A549 treated with DMSO at 1 μM for 4 hours (cell line): ENCODE measurements at places on chromosomes 16 and 17. TPM values are rescaled to one million over a fixed set of nuclear protein-coding genes. Genes with fewer than 3 reads are reported as not detected.

Gene CTRL
- 1.5 to 2.2 TPM (median 2.0 TPM) in 5 replicates for total RNA-seq

Gene CDRT15
- not detected in 5 replicates for total RNA-seq

Gene CLEC18A
- 0.07 to 0.20 TPM (median 0.14 TPM) in 4 of 5 replicates, not detected in the other for total RNA-seq

Gene SLC5A11
- 0.47 to 0.80 TPM (median 0.53 TPM) in 5 replicates for total RNA-seq

Gene SPAG5
- total RNA-seq = 77.8 to 88.5 TPM (median 81.4 TPM) in 5 replicates

Gene NACA2
- total RNA-seq = not detected in 5 replicates

Gene ZNF469
- 12.2 to 15.2 TPM (median 14.2 TPM) in 5 replicates for total RNA-seq

Gene PPY
- not detected in 5 replicates for total RNA-seq

Gene SULT1A4
- 33.6 to 40.4 TPM (median 34.5 TPM) in 5 replicates for total RNA-seq

Gene DUS2
- 16.1 to 19.0 TPM (median 18.4 TPM) in 5 replicates for total RNA-seq

Gene CDH8
- 0.19 to 1.3 TPM (median 0.50 TPM) in 5 replicates for total RNA-seq

Gene SMPD3
- 0.12 to 0.42 TPM (median 0.14 TPM) in 5 replicates for total RNA-seq

Gene NEK8
- 4.1 to 4.9 TPM (median 4.5 TPM) in 5 replicates for total RNA-seq

Gene EFCAB5
- 0.24 to 0.70 TPM (median 0.41 TPM) in 4 of 5 replicates, not detected in the other for total RNA-seq

Gene RAPGEFL1
- 2.4 to 3.1 TPM (median 2.6 TPM) in 5 replicates for total RNA-seq

Gene SSTR5
- 0.11 to 0.30 TPM (median 0.26 TPM) in 5 replicates for total RNA-seq

Gene CA4
- total RNA-seq = 0.19 to 0.28 TPM in 2 of 5 replicates, not detected in the others

Gene BTBD17
- total RNA-seq = 0.08 TPM in 1 of 5 replicates, not detected in the others

Gene CSH1
- not detected in 5 replicates for total RNA-seq

Gene ADAMTS18
- total RNA-seq = 0.02 TPM in 1 of 5 replicates, not detected in the others

Gene ESRP2
- 0.05 to 0.19 TPM (median 0.09 TPM) in 4 of 5 replicates, not detected in the other for total RNA-seq

Gene CMTM1
- total RNA-seq = 0.52 to 1.9 TPM (median 1.3 TPM) in 5 replicates

Gene CHAD
- not detected in 5 replicates for total RNA-seq

Gene CX3CL1
- total RNA-seq = 0.04 to 0.32 TPM (median 0.10 TPM) in 4 of 5 replicates, not detected in the other

Gene ITGAD
- total RNA-seq = not detected in 5 replicates

Gene ABI3
- 0.11 to 0.12 TPM in 2 of 5 replicates, not detected in the others for total RNA-seq

Gene PPL
- total RNA-seq = 2.5 to 3.0 TPM (median 2.6 TPM) in 5 replicates

Gene CTRB2
- not detected in 5 replicates for total RNA-seq

Gene MYH2
- not detected in 5 replicates for total RNA-seq

Gene SNX20
- not detected in 5 replicates for total RNA-seq

Gene TMEM235
- not detected in 5 replicates for total RNA-seq

Gene KRT222
- 0.39 to 0.61 TPM (median 0.47 TPM) in 5 replicates for total RNA-seq

Gene ZP2
- total RNA-seq = not detected in 5 replicates

Gene KRT20
- 0.29 to 0.47 TPM (median 0.32 TPM) in 5 replicates for total RNA-seq

Gene COX6A2
- total RNA-seq = not detected in 5 replicates

Gene CASKIN1
- total RNA-seq = 0.32 to 1.8 TPM (median 0.50 TPM) in 5 replicates

Gene ACSM2A
- total RNA-seq = not detected in 5 replicates

Gene GNPTG
- total RNA-seq = 24.7 to 37.3 TPM (median 29.4 TPM) in 5 replicates

Gene HSF4
- 10.6 to 19.1 TPM (median 15.0 TPM) in 5 replicates for total RNA-seq

Gene NAA60
- 49.6 to 58.4 TPM (median 51.1 TPM) in 5 replicates for total RNA-seq

Gene VTN
- 17.2 to 27.4 TPM (median 19.3 TPM) in 5 replicates for total RNA-seq

Gene SLC16A5
- 23.9 to 31.5 TPM (median 27.3 TPM) in 5 replicates for total RNA-seq

Gene ARRB2
- total RNA-seq = 51.9 to 68.9 TPM (median 63.3 TPM) in 5 replicates

Gene KRTAP9-4
- not detected in 5 replicates for total RNA-seq
